Stimulated activated CD4-positive, alpha-beta T cell treated with anti-CD3 and anti-CD28 coated beads, TNF-alpha, amount 100 ng/mL, for 24 hours (primary cell): ENCODE measurements at places on chromosomes 2 and 18.

GRCh38 chr2:75489721-75490120 lies 71.0 kb downstream of the EVA1A start:
- DNase-seq: no peak

DNA sequence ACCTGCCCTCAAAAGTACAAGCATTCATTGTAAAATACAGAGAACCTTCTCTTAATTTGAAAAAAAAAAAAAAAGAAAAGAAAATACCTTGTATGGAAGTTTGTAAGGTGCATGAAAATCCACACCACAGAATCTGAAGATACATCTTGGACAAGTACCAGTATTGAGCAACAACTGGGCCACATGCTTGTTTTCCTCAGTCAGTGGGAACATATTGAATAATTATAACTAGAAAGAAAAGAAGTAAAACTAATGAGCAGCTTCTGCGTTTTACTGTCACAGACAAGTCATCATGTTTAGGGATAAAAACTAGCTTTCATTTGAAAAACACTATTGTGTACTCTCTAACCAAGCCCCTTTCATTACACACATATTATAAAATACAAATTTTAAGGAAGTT lies 5.8 kb upstream of the PEX13 start:
- DNase-seq: no peak

DNA sequence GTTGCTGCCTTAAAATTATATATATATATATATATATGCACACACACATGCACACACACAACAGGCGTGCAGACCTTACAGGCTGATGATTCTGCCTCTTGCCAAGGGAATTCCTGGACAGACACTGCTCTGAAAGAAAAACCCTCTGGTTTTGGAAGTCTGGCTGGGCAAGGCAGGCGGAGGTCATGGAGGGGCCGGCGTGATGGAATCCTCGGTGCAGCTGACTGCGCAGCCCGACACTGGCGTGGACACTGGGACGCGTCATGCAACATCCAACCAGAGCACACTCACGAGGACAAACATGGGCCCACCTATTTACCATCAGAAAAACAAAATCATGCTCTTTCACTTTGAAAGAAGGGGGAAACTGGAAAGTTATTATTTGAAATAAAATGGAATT lies 235.3 kb downstream of the ZNF516 start:
- no peak for DNase-seq

DNA sequence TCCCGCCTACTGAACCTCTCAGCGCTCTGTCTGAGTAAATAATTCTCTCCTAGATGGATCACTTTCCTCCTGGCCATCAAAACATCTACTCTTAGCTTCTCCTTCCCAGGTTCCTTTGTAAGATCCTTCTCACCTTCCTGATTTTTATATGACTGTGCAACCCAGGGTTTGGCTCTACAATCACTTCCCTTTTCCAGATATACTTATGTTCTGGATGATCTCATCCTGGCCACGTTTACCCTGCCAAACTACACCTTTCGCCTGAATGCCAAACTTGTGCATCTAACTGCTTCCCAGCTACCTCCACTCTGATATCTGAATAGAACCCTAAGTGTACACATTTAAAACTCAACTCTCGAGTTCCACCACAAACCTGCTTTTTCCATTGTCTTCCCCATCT lies 290.5 kb upstream of the REV1 start:
- no peak for DNase-seq

DNA sequence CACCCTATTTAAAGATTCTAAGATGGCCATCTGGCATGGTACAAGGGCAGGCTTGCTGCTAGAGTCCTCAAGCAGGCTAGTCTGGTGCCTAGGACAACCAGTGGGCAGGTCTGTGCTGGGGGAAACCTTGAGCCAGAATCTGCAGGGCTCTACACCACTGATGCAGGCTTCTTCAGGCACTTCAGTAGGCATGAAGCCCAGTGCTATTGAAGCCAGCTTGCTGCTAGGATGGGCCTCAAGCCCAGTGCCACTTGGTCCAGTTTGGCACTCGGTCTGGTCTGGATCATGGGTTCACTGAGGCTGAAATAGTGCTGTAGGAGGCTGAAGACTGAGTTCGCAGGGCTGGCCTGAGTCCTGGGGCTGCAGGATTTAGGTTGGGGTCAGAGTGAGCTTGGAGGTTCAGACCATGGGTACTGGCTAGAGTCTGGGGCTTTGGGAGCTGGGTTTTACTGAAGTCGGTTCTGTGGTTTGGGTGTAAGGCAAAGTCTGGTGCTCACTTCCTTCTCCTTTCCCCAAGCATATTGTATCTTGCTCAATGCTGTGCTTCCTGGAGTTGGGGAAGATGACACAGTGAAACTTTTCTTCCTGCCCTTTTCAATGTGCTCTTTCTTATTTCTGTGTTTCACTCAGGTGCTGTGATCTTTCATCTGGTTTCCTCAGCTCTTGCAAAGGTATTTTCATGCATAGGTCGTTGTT lies 41.2 kb downstream of the SP100 start:
- DNase-seq: no peak

DNA sequence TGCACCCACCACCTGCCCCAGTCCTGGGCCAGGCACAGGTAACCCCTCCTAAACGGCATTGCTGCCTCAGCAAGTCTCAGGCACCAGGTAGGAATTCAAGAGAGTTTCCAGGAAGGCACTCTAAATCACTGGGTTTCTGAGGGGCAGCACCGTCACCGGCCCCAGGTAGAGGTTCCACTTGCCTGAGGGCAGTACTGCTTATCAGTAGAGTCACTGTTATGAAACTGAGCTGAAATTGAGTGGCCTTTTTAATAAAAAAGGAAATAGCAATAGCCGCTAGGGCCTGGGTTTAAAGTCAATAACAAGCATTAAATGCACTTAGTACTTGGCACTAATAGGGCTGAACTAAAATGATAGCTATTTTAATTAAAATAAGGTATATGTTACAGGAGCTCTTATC lies 653.7 kb downstream of the METTL4 start:
- DNase-seq: no peak

DNA sequence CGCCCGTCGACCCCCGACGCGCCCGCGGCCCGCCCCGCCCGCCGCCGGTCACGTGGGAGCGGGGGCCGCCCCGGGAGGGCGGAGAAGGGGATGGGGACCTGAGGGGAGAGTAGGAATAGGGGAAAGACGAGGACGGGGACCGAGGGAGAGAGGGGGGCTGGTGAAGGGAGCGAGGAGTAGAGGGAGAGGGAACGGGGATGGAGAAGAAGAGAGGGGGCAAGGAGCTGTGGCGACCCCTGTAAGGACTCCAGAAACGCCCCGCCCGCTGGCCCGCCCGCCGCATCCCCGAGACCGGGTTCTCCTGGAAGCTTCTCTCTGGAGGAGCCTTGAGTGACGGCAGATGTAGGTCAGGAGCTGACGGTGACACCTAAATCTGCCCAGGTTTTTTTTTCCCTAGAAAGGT lies 615 bp downstream of the ADNP2 start:
- DNase-seq: no peak

DNA sequence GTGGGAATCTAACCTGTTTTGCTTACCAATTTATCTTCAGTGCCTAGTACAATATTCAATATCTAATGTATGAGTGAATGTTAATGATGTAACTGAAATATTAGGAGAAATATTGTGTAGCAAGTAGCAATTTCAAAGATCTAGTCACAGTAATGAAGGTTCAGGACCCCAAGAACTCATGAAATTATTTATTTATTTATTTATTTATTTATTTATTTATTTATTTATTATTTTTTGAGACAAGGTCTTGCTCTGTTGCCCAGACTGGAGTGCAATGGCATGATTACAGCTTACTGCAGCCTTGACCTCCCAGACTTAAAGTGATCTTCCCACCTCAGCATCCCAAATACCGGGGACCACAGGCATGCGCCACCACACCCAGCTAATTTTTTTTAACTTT lies 126.9 kb downstream of the KCNJ3 start:
- DNase-seq: no peak

DNA sequence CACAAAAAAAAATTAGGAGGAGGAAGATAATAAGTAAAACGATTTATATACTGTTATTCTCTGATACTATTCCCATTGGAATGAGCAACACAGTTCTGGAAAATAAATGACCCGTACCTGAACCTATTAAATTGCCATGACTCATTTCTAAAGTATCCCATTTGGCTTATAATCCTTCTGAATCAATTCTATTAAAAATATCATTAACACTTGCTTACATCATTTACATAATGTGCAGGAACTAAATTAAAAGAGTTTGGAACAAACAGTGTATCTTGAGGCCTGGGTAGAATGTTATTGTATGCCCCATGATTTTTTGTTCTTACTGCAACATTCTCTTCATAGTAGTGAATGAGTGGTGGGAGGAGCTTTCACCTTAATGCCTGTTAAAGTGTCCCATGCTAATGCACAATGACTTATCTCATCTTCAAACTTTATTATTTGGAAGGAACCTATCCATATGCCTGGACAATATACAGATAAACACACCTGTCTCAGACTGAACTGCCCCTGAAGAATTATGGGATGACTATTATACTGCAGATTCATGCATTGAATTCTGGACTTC lies 549.9 kb upstream of the ACVR2A start:
- DNase-seq: no peak

DNA sequence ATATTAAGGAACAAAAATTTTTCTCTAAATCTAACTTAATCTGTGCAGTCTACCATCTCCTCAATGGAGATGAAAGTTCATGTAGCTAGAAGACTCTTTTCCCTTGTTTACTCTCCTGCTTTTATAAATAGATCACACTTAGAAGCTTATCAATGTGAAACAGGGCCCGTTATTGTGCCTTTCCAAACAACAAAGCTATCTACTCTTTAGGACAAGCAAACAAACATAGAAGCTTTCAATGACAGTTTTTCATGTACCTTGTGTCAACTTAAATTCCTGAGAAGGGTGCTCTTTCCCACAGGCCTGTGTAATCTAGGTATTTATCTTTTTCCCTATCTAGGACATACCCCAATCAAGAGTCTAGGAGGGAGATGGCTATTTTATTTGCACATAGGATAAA lies 247.8 kb upstream of the CWC22 start:
- DNase-seq: no peak

DNA sequence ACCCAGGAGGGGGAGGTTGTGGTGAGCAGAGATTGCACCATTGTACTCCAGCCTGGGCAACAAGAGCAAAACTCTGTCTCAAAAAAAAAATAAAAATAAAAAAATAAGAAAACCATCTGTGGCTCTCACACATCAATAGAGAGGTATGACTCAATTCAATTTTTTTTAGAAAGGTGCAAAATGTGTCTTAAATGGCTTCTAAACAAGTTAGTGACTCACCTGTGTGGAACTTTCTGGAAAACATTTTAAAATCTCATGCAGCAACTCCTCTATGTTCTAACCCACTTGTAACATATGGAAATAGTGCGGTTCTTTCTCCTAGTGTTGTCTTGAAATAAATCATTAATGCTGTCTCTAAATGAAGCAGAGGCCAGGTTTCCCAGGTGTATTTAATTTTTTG lies 10.7 kb upstream of the SULT1C4 start:
- DNase-seq: no peak

- DNase-seq: no peak
Observed at GRCh38 chr2:69943000-69943842, 18.2 kb downstream of the ASPRV1 start.
